ENCODE measurements at places on chromosomes 1 and 21.
A peak's percentile ranks its signal among the peaks of the same experiment; 100 is the strongest.

DNA sequence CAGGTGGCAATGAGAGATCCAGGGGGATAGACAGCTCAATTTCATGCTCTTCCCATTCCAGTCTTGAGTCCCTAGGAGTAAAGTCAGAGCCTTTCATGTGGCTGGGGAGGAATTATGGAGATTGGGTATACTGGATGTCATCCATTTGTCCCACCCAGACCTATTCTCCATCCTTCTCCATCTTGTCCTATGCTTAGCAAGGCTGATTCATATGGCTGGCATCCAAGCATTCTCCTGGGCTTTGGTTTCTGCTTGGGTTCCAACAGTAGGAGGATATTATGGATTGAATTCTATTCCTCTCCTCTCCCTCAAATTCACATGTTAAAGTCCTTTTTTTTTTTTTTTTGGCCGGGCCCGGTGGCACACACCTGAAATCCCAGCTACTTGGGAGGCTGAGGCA lies 3.8 kb upstream of the CDC20 start:
- DNase-seq = no peak

DNA sequence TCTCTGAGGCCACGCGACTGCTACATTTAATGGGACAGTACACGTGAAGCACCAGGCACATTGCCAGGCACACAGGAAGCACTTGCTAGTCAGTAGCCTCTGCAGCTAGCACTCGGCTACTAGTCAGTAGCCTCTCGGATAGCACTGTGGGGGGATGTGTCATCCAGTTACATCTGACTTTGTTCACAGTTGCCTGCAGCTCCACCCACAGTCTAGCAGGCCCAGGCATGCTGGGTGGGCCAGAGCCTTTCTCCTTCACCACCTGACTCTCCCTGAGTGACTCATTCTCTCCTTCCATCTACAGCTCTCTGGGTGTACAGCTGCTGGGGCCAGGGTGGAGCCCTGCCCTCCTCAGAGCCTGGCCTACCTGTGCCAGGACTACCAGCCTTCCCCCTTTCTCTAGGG lies 51.5 kb downstream of the PTPRF start:
- peak; percentile 35 for DNase-seq

- peak; percentile 13 for DNase-seq
Measured at GRCh38 chr1:69929308-69930057, 275.9 kb downstream of the LRRC40 start.

DNA sequence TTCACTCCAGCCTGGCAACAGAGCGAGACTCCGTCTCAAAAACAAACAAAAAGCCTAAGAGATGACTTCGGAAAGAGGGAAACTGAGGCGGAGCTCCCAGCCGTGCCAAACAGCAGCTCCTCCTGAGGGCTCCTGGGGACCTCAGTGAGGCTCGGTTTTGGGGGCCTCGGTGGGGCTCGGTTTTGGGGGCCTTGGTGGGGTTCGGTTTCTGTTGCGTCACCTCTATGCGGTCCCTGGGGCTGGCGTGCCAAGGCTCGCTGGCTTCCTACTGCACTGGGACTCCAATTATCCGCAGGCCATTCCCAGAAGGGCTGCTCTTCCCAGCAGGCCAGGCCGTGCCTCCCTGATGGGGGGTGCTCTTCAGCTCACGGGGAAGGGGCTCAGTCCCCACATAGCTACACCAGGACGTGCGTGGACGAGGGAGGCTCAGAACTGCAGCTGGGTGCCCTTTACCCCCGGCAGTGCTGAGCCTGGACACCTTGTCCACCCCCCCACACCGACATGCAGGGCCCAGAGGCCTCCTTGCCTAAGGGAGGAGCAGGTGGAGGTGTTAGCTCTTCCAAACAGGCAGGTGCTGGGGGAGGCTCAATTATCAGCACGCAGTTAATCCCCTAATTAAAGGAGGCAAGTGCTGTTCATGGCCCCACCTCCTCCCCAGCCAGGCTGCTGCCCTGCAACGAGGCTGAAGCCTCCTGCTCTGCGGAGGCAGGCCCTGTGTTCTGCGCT lies 5.1 kb upstream of the C1orf159 start:
- no peak for DNase-seq

GRCh38 chr1:20962576-20963258 lies 175.6 kb upstream of the HP1BP3 start:
- no peak for DNase-seq

DNA sequence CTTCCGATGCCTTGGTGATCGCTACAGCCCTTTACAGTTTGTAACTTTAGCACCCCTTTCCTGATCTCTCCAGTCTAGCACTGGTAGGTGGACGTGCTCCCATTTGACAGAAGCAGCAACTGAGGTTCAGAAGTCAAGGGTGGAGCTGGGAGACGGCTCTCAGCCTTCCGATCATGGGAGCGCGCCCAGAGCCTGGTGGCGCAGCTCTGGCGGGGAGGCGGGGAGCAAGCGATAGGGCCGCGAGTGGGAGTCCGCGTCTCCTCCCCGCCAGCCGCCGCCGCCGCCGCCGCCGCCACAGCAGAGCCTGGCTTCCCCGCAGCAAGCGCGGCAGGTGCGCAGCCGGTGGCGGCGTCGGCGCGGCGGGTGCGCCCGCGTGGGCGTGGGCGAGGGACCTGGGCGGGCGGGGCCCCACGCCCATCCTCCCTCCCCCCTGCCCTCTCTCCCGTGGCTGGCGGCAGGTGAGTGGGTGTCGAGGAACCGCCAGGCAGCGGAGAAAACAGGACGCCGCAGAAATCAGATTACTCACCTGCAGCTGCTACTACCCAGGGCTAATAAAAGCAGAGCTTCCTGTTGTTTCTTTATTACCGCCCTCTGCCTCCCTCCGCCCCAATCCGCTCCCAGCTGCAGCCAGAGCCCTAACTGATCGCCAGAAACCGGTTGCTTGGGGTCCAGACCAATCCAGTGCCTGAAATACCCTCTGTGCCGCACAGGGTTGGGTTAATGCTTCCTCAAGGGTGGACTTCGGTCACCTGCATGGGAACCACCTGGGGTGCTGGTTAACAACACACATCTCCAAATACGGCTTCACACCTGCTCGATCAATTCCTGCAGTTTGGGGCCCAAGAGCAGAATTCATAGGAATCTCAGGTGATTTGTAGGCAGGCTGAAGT lies 60.2 kb upstream of the ID3 start:
- no peak for DNase-seq

- peak; percentile 94 for DNase-seq
Measured at GRCh38 chr21:44919111-44919912, 1.4 kb downstream of the ITGB2 start.

GRCh38 chr1:117093870-117094621 lies 27.5 kb downstream of the TRIM45 start:
- DNase-seq = peak; percentile 52

GRCh38 chr1:206435445-206435844 lies 34.8 kb upstream of the IKBKE start:
- DNase-seq = peak; percentile 7

DNA sequence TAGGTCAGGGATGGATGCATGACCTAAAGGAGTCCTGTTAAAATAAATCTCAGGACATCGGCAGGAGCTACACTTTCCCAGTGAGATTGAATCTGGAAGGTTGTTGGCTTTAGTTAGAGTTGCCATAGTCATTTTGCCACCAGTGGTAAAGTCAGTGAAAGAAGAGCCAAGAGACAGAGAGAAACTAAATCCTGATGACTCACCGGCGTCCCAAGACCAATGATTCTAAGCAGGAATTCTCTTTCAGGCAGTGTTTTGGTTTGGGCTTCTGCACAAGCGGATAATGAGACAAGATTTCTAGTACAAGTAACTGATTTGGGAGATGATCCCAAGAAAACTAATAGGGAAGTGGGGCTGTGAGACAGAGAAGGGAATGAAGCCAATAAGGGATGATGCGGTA lies 88.8 kb upstream of the ETS2 start:
- no peak for DNase-seq

DNA sequence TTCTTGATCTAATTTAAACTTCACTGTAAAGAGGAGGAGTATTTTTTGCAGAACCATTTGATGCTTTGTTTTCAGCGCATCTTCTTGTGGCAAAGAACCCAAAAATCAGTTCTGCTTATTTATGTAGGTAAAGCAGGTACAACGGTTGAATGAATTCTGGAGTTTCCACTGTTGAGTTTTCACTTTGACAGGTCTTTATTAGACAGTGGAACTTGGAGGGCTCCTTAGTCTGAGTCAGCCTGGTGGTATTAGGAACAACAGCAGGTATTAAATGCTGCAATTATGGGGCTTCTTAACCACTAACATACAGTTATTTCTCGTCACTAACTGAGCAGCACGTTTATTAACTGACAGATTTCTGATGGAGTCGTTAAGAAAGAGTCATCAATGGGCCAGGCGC lies 1.2 kb downstream of the LRIG2 start:
- no peak for DNase-seq

GRCh38 chr1:248847181-248847955 lies 9.3 kb downstream of the ZNF672 start:
- no peak for DNase-seq

DNA sequence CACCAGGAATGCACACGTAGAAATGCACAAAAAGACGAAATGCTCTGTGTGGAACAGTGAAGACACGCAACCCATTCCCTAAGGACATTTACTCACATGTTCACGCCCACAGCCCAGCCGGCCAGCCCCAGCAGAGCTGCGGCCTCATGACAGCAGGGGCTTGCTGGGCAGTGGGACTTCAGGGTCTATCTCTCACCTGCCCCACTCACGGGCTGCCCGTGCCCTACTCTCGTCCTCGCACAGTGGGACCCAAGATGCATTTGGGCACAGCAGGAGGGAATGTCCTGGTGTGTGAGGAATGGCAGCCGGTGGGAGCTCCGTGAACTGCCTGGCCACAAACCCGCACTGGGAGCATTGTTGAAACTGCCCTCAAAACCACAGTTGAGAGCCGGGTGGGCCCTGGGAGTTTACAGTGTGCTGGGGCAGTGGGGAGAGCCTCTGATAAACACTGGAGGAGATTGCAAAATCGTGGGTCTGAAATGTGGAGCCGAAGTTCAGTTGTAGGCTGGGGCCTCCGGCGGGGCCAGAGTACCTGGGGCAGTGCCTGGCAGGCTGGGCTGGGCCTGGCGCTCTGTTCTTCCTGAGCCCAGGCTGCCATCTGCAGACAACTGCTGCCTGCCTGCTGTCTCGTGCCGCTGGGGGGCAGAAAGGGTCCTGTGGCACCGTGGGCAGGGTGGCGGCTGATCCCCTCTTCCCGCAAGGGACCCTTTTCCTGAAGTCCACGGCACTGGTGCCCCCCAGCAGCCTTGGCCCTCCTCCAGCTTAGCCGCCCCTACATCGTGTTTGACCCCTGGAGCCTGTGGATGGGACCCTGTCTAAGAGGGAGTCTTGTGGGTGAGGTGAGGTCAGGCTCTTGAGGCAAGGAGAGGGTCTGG lies 20.7 kb upstream of the POFUT2 start:
- DNase-seq = peak; percentile 95

DNA sequence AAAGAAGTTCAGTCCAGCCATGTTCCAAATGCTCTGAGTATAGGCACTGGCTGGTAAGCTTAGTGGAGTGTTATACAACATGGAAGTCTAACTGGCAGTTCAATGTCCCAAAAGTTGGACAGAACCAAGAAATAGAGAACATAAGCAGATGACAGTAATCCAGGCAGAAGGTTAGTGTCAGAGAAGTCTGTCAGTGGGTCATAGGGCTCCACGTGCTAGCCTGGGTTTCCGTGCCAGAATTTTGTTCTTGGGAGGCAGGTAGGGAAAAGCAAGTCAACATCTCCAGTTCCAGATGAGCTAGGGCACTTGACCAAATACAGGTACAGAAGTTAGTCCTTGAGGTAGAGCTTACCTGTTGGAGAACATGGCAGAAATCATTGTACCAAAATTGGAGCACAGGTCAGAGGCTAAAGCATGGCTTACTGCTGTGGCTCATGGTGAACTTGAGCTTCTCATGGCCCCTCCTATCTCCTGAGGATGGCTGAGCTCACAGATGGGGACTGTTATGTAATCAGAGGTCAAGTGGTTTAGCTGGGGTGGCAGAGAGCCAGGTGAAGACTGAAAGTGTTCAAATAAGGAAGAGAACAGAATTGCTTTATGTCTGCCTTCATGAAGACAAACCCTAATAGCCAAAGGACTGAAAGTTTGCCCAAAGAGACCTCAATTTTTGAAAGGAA lies 170.8 kb downstream of the NFIA start:
- peak; percentile 53 for DNase-seq

DNA sequence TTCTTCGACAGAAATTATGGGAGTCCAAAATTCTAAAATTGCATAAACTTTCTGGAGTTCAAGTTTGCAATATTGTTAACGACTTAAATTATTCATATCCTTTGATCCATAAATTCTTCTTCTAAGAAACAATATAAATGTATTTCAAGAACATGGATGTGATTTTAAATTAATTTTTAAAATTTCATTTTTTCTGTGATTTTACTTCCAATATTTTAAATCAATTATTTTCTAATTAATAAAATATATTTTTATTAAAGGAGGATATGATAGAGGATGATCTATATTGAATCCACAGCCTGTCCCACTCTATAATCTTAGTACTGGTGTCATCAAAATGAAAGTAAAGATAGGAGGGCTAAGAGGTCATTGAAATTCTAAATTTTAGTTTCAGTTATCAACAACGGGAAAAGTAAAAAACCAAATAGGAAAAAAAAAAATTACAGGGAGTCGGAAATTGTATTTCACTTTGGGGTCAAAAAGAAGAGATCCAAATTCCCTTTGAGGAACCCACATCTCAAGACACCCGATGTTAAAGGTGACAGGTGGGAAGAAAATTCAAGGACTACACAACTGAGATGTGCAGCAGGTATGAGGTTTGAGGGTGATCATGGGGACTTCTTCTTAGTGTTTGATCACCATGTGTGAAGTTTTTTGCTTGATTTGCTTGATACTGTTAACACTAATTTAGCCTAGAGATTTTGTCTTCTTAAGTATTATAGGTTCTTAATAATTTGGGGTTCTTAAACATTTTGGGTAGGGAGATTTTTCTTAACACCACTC lies 154.8 kb upstream of the RGS18 start:
- no peak for DNase-seq
